ENCODE measurements at places on chromosomes 7 and 10.

DNA sequence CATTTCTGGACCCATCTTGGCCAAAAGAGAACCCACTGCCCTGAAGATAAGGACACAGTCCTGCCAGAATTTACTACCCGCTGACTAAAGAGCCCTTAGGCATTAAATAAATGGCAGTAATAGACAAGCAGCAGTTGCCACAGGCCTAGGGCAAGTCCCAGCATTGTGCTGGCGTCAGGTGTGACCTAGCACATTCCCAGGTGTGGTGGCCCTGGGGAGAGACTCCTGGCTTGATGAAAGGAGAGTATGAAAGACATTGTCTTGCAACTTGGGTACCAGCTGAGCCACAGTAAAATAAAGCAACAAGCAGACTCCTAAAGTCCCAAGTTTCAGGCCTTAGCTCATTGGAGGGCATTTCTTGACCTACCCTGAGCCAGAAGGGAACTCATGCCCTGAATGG lies 715.7 kb upstream of the SORCS1 start:
- no peak for DNase-seq

DNA sequence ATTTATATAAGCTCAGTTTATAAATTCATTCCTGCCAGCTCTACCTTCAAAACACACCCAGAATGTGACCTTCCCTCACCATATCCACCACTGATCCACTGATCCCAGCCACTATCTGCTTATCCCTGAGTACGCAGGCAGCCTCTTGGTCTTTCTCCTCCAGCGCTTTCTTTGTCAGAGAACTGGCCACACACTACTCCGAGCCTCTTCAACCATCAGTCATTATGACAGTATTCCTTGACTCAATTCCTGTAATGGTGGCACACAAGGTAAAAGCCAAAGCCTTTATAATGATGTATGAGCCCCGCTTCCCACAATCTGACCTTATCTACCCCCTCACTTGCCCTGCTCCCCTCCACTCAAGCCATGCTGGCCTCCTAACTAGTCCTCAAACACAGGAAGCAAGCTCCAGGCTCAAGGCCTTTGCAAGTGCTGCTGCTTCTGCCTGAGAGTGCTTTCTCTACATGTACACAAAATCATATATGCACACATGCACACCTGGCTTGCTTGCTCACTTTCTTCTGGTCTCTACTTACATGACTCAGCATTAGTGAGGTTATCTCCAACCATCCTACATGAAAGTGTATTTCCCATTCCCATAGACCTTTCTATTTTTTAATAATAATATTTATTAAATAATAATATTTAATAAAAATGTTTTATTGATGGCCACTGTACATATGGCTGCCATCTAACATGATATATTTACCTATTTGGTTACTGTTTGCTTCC lies 150.4 kb upstream of the FEZF1 start:
- no peak for DNase-seq

- DNase-seq, result no peak
Observed at GRCh38 chr7:30683816-30684215, 1.6 kb upstream of the CRHR2 start.

- DNase-seq, result no peak
Observed at GRCh38 chr10:83312570-83312969, 826.7 kb upstream of the GHITM start.

DNA sequence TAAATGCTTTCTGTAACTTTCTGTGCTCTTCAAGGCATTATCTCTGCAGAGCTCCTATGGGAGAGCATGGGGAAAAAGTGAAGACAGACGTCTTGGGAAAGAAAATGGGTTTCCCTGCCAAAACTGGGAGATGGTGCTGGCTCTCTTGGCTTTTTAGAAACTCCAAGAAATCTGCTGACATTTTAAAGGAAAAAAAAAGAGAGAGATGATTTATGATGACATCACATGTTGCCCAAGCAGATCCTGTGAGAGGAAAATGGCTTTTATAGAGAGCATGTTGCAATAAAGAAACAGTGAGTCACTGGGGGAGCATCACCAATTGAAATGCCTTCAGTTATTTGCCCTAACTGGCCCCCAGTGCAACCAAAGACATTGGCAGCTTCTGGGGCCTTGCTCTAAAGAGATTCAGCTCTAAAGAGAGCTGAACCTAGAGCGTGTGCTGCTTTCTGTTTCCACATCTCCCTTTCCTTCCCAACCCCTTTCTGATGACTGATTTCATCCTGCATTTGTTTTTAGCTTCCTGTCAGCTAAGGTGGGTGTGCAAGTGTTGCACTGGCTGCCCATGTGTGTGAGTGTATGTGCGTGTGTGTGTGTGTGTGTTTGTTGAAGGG lies 37.7 kb downstream of the LRMDA start:
- no peak for DNase-seq

DNA sequence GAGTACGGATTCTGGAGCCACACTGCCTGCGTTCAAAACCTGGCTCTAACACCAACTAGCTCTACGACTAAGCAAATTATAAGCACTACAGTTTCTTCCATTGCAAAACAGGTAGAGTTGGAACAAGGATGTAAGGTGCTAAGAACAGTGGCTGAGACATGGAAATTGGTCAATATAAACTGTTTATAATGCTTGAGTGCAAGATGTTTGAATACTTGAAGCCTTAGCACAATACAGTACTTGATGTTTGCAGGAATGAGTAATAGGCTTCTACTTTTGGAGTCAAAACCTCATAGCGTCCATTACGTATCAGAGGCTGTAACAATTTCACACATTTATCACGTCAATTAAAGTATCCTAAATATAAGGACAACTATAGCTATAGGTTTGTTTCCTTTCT lies 6.9 kb downstream of the NT5C2 start:
- DNase-seq, result no peak

DNA sequence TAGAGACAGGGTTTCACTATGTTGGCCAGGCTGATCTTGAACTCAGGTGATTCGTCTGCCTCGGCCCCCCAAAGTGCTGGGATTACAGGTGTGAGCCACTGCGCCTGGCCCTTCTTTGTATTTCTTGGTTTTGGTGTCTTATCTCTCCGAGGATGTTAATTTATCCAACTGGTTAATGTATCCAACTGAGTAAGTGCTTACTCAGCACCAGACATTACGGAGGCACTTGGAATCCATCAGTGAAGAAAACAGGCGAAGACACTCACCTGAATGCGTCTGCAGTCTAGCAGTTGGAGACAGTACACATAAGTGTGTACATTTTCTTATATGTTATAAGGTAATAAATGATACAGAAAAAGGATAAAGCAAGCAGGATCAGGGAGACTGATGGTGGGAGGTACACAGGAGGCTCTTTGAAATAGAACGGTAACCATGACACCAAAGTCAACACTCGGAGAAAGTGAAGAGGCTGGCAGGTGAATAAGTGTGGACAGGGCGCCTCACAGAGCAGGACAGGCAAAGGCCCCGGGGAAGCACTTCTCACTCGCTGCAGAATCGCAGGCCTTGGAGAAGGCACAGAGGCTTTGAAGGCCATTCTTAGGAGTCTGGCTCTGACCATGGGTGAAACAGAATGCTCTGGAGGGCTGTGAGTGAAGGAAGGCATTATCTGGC lies 73.1 kb downstream of the LANCL2 start:
- DNase-seq, result peak; percentile 73

- no peak for DNase-seq
Observed at GRCh38 chr7:129959471-129960203, 6.9 kb upstream of the UBE2H start.

GRCh38 chr7:8228766-8229674 lies 32.9 kb downstream of the ICA1 start:
- no peak for DNase-seq

DNA sequence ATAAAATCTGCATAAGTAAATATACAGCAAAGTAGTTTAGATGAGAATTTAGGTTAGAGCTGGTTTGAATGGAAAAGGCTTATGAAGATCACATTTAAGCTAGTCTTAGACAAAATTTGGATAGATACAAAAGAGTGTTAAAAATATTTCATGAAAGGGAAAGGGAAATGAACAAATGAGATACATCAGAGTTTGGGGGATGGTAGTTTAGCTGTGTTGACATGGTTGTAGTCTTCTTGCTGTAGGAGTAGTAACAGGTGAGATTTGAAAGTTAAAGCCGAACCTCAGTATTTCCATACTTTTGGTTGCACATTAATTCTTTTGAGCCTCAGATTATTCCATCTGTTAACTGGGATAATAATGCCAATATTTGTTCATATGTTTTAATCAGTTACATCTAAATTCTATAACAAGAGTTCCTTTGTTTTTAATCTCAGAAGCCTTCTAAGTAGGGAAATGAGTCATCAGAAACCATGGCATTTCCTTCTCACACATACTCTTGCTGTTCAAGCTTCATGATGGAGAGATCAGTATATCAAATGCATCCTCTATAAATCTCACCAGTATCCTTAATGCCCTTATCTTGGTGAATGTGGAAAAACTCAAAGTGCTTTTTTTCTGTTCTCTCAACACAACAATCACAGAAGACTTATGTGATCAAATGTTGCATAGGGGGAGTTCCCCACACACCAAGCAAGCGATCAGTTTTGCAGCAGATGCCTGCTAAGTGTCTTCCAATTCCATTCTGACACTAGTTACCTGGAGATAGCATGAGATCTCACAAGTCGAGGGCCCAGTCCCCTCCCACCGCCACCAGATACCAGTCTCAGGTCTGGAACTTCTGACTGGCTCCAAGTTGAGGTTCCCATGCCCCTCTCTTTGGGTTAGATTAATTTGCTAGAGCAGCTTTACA lies 84.7 kb downstream of the MAPK8 start:
- DNase-seq, result no peak

DNA sequence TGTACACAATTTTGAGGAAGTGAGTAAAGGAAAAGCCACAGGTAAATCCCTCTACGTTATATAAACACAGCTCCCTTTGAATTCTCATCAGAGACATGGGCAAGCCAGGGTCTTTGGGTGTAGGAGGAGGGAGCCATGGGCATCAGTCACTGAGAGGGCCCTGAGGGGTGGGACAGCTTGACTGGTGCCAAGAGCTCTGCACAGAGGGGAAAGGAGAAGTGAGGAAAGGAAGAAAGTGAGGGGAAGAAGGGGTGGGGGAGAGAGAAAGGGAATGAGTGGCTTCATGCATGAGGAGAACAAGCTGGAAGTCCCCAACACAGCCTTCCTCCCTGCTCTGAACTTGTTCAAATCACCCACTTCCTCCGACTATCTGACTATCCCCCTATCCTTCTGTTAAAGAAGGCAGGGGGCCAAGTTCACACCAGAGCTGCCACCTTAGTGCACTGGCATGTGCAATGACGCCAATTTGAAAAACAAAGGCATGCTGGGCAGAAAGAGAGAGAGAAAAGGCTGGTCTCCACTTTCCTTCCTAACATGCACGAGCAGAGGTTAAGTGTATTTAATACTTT lies 16.4 kb upstream of the RNF148 start:
- DNase-seq, result no peak

DNA sequence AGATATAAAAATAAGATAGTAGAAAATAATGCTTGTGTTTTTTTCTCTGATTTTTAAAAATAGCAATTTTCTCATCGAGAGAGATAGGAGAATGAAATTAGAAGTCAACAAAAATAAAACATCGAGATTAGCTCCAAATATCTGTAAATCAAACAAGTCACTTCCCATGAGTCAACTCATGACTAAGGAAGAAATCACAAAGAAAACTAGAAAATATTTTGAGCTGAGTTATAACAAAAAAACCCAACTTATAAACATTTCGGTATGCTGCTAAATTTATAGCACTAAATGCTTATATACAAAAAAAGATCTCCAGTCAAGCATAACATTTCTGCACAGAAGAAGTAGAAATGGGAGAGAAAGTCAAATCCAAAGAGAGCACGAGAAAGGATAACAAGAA lies 140.1 kb downstream of the ITGA8 start:
- no peak for DNase-seq

GRCh38 chr7:115883629-115884028 lies 146.9 kb downstream of the TFEC start:
- DNase-seq, result no peak

GRCh38 chr7:132451161-132451560 lies 125.1 kb downstream of the PLXNA4 start:
- DNase-seq, result no peak

DNA sequence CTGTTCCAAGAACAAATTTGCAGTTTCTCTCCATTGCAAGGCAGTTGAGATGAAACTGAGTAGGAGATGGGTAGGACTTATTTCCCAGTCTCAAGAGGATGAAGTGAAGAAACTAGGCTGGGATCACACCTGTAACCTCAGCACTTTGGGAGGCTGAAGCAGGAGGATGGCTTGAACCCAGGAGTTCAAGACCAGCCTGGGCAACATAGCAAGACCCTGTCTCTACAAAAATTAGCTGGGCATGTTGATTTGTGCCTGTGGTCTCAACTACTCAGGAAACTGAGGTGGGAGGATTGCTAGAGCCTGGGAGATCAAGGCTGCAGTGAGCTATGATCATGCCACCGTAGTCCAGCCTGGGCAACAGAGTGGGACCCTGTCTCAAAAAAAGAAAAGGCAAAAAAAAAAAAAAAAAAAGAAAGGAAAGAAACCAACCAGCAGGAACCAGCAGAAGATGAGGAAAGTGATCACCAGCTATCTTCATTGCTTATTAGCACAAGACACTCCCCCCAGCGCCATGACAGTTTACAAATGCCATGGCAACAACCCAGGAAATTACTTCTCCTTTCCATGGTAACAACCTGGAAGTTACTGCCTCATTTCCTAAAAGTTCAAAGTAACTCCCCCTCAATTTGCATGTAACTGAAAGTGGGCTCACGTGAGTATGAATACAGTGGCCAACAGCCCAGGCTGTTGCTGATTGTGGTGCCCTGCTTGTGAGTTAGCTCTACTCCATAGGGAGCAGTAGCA lies 18.3 kb upstream of the ST8SIA6 start:
- DNase-seq, result no peak

GRCh38 chr7:145644426-145645134 lies 472.0 kb upstream of the CNTNAP2 start:
- no peak for DNase-seq

DNA sequence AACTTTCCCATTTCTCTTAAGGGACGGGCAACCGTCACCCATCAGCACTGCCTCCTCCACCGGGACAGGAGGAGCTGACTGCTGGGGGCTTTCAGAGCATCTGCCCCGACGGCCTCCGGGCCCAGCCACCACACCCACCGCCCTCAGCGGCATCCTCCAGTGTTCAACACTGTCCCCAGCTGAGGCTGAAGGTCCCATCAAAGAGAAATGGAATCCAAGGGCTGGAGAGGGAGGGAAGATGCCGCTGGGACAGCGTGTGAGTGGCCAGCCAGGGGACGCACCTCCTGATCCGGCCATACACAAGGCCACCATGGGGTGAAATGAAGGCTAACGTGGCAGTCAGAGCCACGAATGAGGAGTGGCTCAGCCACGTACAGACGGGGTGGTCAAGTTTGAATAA lies 153.6 kb upstream of the PPP2R2D start:
- no peak for DNase-seq

GRCh38 chr7:102891693-102892261 lies 21.0 kb upstream of the LRRC17 start:
- no peak for DNase-seq

All from NCI-H187 treated with DMSO at 0.1 percent for 48 hours (cell line).